ENCODE measurements at places on chromosomes 3 and 15.

DNA sequence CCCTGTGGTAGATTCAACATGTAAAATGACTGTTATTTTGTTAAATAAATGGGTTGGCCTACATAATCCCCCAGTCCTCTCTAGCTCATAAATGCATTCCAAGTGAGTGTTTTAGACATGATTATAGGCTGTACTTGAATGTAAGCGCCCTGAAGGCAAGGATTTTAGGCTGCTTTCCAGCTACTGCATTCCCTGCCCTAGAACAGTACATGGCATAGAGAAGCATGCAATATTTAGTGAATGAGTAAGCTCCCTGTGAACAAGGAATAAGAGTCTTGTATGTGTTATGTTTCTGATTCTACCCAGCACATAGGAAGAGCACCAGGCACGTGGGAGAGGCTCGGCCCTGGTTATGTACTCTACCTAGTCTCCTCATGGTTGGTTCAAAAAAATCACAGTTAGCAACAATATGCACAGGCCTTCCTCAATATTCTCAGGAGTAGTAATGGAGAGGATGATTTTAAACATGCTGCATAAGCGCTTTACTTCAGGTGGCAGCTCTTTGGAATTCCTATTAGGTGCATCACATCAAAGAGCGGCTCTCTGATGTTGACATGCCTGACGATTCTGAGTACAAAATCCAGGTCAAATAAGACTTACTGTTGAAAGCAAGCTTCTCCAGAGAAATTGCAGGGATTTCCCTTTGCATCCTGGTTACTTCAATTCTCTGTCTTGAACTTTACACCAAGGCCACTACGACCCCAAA lies 456.6 kb downstream of the MAGI1 start:
- DNase-seq = no peak

GRCh38 chr3:172449466-172450149 lies 1.4 kb upstream of the GHSR start:
- DNase-seq = no peak

- DNase-seq = no peak
These were observed 352.4 kb upstream of the ARHGEF26 start for GRCh38 chr3:153768561-153769469.

GRCh38 chr3:27094721-27095120 lies 274.5 kb downstream of the NEK10 start:
- DNase-seq = no peak

GRCh38 chr15:59420986-59421618 lies 16.9 kb upstream of the FAM81A start:
- no peak for DNase-seq

- no peak for DNase-seq
These were observed 229.8 kb downstream of the TBL1XR1 start for GRCh38 chr3:176967522-176967921.

Data from C1 segment of cervical spinal cord (tissue), 14 donors.